ENCODE measurements at places on chromosomes 2 and 18.

DNA sequence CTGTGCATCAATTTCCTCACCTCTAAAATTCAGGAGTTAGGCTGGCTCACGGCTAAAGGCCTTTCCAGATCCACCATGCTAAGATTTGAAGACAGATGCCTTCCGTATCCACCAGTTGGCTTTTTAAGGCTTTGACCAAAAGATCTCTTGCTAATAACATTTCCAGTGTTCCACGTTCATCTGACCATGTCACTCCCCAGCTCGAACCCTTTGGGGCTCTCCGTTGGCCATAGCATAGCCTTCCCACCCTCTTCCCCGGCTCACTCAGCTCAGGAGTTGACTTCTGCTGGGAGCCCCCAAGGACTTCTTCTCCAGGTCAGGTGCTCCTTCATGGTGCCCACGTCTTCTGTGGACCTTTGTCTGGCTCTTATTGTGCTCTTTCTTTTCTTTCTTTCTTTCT, 53.3 kb downstream of the MYCN start:
- no peak for DNase-seq

DNA sequence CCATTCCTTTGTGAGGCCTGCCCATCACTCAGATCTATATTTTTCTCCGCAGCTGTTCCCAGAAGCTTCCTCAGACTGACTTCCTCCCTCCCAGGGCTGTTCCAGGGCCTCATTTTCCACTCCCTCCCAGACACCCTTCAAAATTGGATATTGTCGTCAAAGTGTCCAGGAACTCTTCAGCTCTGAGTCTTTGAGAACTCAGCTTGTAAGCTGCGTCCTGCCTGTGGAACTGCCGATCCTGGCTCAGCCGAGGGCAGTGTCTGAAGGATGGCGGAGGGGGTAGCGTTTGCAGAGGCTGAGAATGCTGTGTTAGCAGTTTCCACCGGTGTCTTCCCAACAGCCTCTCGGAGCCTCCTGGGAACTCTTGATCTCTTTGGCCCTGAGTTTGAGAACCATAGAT, 27.1 kb downstream of the NCK2 start:
- no peak for DNase-seq

GRCh38 chr2:84676295-84676694, 160.0 kb downstream of the DNAH6 start:
- no peak for DNase-seq

DNA sequence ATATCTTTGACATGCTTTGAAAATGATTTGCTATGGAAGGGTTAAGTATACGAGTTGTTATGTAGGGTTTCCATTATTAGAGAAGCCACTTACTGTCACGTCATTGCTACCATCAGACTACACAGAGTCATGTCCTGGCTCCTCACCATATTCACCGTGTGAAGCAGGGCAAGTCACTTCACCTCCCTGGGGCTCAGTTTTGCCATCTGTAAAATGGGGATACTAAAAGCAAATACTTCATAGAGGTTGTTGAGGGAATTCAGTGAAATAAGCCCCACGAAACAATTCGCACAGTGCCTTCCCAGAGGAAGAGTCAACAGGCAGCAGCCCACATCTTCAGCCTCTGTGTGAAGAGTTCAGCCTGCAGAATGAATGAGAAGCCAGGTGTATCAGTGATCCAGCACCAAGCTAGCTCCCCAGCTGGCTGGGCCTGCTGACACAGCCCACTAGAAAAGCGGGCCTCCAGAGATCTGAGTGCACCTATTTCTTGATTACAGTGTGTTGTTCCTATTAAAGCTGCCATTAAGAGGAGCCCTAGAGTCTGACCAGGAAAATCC, 3.4 kb downstream of the DIPK1C start:
- DNase-seq, result no peak

DNA sequence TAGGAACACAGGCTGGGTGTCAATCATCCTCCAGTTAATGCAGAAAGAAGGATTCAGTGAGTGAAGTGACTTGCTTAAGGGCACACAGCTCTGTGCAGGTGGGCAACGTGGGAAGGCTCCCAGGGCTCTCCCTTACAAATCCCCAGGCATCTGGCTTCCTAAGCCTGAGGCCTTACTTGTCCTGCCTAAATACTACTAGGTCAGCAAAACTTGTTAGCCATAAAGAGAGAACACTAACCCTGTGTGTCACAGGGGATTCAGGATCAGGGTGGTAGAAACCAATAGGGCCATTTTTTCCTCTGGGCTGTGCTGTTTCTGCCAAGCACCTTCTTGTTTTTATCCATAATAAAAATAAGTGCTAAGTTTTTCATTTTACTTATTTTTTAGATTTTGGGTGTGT, 55.0 kb downstream of the GATA6 start:
- no peak for DNase-seq

- no peak for DNase-seq
Observed at GRCh38 chr18:26711756-26712155, 153.8 kb downstream of the AQP4 start.
